ENCODE measurements at places on chromosomes 1 and 21.
A peak's percentile ranks its signal among the peaks of the same experiment; 100 is the strongest.

DNA sequence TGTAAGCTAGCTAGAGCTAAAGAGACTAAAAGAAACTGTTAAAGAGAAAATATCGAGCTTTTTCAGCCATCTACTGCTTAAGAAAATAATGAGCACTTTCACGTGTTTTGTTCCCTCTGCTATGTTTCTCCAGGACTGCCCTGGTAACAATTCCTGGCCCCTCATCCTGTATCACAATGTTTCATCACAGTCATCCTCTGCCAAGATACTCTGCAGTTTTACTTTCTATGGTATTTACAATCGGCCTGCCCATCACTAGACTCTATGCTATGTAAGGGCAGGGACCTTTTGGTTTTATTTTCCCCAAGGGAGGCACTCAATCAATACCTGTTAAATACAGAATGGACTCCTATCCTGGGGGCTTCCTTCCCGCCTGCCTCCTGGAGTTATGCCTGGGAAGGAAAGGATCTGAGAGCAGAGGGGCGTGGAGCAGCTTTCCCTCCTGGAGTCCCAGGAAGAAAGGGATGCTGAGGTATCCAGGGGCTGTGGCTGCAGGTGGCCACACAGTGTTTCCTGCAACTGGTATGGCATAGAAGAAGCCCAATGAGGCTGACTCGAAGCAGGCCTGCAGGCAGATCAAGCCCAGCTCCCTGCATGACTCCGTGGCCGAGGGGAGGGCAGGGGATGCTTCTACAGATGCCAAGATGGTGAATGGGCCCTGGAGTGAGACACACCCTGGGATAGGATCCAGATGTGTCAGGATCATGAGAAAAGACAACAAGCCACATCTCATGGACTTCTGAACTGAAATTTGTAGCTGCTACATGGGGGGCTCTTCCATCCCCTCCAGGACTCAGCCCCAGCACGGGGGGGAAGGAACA lies 52.9 kb downstream of the MATN1 start:
- DNase-seq, result no peak

- no peak for DNase-seq
Measured at GRCh38 chr1:98002288-98002687, 81.5 kb upstream of the DPYD start.

DNA sequence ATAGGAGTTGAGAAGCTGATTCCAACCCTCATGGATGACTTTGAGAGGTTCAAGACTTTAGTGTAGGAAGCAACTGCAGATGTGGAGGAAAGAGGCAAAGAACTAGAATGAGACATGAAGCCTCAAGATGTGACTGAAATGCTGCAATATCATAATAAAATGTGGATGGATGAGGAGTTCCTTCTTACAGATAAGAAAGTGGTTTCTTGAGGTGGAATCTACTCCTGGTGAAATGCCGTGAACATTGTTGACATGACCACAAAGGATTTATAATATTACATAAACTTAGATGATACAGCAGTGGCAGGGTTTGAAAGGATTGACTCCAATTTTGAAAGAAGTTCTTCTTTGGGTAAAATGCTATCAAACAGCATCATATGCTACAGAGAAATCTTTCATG lies 28.8 kb downstream of the LTN1 start:
- DNase-seq, result no peak

- DNase-seq, result no peak
Measured at GRCh38 chr1:201706109-201706508, 122.8 kb upstream of the IPO9 start.

GRCh38 chr1:241525026-241525425 lies 5.5 kb upstream of the FH start:
- DNase-seq, result no peak

DNA sequence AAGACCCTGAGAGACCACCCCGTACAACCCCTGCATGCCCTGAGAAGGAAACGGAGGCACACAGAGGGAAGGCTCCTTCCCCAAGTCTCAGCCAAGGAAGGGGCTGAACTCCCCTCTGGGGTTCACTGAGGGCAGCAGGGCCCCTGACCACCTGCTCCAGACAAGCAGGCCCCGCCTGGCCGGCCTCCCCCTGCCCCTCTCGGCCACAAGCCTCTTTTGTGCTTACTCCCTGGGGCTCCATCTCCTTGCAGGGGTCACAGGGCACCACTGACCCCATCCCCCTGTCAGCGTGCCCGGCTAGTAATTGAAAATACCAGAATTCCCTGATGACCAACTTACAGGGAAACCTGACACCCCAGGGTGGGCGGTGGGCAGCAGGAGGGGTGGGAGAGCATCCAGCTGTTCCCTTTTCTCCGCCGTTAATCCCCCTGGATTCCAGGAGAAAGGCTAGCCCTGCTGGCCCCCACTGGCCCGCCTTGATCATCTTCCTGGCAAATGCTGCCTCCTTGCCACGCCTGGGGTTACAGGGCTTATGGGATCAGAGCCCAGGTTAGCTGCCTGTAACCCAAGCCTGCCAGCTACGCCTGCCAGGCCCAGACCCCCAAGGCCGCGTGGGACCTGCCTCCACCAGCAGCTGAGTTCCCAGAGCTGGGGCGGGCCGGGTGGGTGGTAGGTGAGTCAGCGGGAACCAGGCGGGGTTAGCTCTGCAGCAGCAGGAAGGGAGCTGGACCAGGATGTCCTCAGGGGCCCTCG lies 96.1 kb downstream of the LACTBL1 start:
- peak; percentile 74 for DNase-seq

- DNase-seq, result peak; percentile 22
Measured at GRCh38 chr21:14533499-14534428, 12.4 kb downstream of the SAMSN1 start.

DNA sequence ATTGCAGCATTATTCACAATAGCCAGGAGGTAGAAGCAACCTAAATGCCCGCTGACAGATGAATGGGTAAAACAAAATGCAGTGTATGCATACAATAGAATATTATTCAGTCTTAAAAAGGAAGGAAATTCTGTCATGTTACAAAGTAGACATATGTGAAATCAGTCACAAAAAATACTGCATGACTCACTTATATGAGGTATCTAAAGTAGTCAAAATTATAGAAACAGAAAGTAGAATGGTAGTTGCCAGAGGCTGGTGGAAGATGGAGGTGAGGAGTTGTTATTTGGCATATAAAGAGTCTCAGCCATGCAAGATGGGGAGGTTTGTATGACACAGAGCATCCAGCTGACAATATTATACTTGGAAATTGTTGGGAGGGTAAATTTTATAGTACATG lies 43.0 kb upstream of the EGLN1 start:
- no peak for DNase-seq

DNA sequence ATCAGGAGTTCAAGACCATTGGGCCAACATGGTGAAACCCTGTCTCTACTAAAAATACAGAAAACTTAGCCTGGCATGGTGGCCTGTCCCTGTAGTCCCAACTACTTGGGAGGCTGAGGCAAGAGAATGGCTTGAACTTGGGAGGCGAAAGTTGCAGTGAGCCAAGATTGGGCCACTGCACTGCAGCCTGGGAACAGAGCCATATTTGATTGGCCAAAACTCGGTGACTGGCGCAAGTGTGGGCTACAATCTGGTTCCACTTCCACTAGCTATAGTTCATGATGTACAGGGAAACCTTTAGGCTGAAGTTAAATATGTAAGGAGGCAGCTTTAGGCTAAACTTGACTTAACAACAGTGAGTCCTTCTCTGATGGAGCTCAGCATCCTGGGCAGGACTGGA lies 20.2 kb downstream of the SLC30A10 start:
- DNase-seq, result no peak

DNA sequence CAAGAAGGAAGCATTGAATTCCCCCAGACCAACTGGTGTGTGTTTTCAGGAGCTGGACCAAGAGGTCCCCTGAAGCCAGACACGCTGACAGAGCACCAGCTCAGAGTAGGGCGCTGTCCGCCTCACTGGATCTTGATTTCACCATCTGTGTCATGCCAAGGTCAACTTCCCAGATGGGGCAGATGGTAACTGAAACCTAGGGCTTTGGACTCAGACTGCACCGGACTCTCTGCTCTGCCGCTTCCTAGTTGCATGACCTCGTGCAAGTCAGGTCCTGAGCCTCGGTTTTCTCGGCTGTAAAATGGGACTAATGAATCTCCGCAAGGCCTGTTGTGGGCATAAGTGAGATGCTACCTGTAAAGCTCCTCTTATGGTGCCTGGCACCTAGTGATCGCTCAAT lies 17.9 kb upstream of the CASZ1 start:
- no peak for DNase-seq

- DNase-seq, result no peak
Measured at GRCh38 chr1:57214951-57215575, 208.8 kb downstream of the DAB1 start.

DNA sequence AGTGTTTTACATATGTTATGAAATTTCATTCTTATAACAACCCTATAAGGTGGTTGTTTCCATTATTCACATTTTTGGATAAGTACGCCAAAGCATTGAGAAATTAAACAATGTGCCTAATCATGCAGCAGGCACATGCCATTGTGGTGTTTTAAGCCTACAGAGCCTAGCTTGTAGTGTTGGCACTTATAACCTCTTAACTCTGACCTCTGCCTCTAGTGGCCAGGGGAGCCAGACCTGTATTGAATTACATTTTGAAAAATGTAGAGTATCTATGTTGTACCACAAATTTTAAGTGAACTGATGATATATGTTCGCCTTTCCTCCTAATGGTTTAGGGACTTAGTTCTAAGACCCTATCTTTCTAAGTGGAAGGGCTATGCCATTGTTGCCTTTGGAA lies 61.0 kb downstream of the KCNK2 start:
- DNase-seq, result no peak

- no peak for DNase-seq
Measured at GRCh38 chr1:200737647-200738291, 924 bp upstream of the CAMSAP2 start.

DNA sequence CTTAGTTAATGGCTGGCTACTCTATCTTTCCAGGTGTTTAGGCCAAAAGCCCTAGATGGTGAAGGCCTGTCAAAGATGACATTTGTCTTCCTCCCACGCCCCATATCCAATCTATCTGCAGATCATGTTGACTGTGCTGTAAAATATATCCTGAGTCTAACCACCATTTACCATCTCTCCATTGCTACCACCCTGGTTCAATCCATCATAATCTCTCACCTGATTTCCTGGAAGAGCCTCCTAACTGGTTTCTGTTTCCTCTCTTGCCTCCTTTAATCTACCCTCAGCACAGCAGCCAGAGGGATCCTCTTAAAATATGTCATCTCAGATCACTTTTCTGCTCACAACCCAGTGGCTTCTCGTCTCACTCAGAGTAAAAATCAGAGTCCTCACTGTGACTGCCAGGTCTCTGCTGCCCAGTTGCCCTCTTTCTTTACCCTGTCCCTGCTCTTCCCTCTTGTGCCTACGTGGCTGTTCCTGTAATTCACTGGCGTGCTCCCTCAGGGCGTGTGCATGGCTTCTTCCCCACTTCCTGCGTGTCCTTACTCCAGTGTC lies 17.8 kb downstream of the TMEM50A start:
- no peak for DNase-seq

DNA sequence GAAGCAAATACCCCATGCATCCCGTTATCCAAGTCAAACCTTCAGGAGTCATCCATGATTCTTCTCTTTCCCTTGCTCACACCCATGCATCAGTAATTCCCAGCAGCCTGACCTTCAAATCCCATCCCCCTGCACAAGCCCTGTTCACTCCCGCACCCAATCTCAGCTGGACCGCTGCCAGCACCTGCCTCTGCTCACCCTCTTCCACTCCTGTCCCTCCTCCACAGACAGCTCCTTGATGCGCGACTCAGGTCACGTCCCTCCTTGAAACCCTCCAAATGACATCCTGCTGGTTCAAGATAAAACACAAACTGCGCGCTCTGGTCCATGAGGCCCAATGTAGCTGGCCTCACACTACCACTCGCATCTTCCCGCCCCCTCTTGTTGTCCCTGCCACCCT lies 43.4 kb upstream of the MPZL1 start:
- DNase-seq, result no peak

DNA sequence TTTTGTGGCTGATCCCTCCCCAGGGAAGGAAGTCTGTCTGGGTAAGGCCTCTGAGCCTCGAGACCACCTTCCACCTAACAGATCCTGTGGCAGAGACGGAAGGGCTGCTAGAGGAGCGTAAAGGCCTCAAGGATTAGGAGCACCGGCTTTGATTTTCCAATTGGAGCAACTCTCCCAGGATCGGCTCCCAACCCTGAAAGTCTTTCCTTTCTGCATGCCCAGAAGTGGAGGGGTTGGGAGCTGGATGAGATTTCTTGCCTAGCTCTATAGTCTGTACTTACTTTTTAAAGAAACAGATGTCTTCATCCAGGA lies 41.4 kb downstream of the ELK4 start:
- DNase-seq, result no peak

DNA sequence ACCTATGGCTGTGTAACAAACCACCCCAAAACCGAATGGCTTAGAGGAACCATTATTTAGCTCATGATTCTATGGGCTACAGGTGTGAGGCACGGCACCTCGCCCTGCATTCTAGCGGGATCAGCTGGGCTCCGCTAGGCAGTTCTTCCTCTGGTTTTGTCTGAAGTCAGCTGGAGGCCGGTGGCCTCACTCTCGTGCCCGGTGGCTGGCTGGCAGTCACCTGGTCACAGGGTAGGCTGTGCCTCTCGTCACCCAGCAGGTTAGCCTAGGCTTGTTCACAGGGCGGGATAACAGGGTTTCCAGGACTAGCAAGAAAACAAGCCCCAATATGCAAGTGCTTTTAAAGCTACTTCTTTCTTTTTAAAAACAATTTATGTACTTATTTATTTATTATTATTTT lies 16.3 kb upstream of the AGPAT3 start:
- DNase-seq, result no peak

DNA sequence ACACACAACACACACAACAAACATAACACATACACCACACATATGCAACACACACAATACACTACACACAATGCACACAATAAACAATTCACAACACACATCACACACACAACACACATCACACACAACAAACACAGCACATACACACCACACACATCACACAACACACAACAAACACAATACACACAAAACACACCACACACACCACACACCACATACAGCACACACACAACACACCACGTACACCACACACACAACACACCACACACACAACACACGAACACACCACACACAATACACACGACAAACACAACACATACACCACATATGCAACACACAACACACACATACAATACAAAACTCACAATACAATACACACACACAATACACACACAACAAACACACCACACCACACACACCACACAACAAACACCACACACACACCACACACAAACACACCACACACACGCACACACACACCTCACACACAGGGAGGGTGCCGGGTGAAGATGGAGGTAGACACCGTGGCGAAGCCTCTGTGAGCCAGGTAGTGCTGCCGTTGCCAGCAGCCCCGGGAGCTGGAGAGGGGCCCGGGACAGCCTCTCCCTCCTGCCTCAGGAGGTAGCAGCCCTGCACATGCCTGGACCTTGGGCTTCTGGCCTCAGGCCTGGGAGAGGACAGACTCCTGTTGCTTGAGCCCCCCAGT lies 30.4 kb upstream of the C1orf174 start:
- no peak for DNase-seq

DNA sequence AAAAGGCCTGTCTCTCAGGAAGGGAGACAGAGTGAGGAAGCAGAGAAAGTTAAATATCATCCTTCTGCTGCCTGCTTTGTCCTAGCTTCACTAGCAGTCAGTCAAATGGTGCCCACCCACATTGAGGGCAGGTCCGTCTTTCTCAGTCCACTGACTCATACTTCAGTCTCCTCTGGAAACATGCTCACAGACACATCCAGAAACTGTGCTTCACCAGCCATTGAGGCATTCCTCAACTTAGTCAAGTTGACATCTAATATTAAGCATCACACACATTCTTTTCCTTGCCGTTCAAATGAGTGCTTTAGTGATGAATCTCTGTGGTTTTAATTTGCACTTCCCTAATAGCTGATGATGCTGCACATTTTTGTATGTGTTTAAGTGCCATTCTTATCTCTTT lies 777.8 kb upstream of the PRMT6 start:
- DNase-seq, result no peak
